ENCODE measurements at places on chromosomes 4 and X.

DNA sequence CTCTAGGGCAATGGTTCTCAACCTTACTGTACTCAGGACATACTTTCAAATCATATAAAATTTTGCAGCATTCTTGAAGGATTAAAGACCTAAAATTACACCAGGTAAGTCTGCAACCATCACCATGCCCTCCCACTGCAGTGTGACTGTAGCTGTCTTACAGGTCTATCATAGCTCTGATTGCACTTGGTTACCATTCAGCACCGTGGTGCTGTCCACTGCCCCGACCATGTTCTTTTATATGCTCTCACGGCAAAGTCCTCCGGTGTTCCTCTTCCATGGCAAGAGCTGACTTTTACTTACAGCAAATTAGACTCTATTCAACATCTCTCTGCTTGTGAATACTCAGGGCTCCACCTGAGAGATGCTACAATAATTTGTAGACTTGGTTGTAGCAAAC, 11.5 kb downstream of the CRMP1 start:
- no peak for DNase-seq

GRCh38 chrX:150196285-150196684, 166.8 kb upstream of the MAMLD1 start:
- DNase-seq = no peak

GRCh38 chr4:37584071-37584470, 102.1 kb downstream of the RELL1 start:
- DNase-seq = no peak

- DNase-seq = no peak
These were observed 26.7 kb upstream of the CXCL3 start for GRCh38 chr4:74065115-74065642.

DNA sequence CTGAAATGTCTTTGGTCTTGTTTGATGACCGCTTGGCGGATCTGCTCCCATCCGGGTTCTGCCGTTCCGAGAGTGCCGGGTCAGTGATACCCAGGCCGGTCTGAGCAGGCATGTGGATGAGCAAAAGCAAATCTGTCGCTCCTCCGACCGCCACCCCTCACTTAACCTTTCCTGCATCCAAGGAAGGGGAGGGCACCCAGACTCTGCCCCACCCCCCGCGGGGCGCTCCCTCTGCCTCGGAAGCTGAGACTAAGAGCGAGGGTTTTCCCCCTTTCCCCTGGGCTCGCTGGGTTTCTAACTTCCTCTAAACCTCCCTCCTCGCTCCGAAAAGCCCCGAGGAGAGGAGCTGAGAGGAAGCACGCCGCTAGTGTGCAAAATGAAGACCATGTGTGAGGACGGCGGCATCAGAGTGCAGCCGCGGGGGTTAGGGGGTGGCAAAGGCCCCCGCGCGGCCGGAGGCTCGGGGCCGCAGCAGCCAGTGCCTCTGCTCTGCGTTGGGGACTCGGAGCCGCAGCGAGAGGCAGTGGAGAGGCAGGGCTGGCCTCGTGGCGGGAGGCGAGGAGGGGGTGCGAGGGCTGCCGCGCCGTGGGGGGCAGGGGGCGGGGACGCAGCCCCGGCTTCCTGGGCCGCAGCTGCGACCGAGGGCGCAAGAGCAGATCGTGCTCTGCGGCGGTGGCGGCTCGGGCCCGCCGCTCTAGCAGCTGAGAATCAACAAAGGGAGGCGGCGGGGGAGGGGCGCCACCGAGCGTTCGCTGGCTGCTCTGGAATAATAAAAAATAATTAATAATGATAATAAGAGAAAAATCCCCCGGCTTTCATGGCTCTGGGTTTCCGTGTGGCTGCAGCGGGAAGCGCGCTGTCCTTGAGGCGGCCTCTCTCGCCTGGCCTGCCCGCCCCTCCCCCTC, 55.8 kb upstream of the BCOR start:
- no peak for DNase-seq

- DNase-seq = no peak
These were observed 27.1 kb upstream of the TADA2B start for GRCh38 chr4:7016086-7016485.

GRCh38 chrX:1407035-1407434, 15.1 kb upstream of the SLC25A6 start:
- no peak for DNase-seq

DNA sequence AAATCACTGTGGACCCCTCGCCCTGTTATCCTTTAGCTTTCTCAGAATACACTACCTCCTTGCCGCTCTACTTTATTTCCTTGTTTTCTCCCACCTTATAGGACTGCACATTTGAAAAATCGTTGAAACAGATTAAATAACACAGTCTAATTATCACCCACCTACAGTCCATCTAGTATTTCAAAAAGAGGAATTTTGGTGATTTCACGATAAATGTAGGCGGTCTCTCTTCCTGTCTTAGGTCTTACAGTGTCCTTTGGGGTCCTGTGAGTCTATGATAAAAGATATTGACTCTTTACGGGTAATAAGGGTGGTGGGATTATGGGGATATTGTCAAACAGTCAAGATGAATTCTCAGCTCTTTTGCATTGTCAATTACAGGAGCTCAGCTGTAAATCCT, 2.4 kb upstream of the TBL1X start:
- DNase-seq = no peak

Data from fibroblast of the aortic adventitia (primary cell).